ENCODE measurements at places on chromosomes 12 and 14.

DNA sequence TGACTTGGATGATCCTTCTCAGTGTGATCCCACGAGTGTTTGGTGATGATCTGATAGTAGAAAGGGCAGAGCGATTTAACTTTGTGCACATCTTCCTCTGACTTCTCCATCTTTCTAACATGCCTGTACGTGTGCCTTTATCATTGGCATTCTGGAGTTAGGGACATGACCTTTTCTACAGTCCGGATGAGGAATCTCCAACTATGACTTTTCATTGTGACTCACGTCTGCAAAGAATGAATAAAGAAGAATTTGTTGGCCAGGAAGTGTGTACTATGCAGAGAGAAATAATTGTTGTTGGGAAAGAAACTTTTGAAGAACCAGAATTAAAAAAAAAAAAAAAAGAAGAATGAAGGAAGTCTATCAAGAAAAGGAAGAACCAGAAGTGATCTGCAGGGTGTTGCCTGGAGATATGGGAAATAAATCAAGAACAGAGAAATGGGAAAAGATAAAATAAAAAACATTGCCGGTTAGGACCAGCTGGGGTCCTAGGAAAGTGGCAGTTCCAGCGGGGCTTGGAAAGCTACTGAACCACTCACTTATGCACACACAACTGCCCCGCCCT lies 25.3 kb downstream of the PPFIBP1 start:
- DNase-seq, result no peak

DNA sequence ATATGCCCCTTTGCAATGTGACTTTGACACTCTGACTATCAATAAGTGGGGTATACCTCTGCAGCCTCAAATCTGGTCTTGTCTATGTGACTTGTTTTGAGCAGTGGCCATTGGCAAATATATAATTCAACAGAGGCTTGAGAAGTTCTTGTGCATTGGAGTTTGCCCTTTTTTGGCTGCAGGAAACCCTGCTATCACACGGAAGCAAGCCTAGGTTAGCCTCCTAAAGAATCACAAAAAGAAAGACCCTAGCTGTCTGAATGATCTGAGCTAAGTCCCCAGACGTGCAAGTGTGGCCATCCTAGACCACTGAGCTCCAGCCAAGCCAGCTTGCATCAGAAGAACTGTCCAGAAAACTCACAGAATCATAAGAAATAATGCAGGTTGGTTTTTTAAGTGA lies 31.8 kb upstream of the PARP11 start:
- DNase-seq, result no peak

GRCh38 chr12:127075981-127076380 lies 1191.0 kb upstream of the TMEM132C start:
- no peak for DNase-seq

- DNase-seq, result peak; percentile 73
Measured at GRCh38 chr14:73237219-73237785, at the start of gene PAPLN. PAPLN (plus strand) TSS chr14:73237506; CDS start chr14:73239779, 2,273 bp downstream.

DNA sequence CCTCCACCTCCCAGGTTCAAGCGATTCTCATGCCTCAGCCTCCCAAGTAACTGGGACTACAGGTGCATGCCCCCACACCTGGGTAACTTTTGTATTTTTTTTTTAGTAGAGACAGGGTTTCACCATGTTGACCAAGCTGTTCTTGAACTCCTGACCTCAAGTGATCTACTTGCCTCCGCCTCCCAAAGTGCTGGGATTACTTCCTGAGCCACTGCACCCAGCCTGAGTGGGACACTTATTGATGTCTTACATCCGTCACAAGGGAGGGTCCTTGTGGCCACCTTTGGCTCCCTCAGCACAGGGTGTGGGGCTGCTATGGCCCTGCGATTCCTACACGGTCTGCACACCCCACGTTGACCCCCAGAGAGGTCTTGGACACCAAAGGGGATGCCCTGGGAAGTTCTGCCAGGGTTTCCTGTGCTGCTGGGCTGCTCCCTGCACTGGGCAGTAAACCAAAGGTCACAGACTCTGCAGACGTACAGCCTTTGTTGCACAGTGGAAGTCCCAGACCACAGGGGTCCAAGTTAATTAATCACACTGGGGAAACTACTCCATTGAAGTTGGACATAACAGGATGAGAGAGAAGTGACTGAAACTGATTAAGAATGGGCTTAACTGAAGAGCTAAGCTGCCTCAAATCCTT lies 95.7 kb downstream of the SAMD4A start:
- no peak for DNase-seq

DNA sequence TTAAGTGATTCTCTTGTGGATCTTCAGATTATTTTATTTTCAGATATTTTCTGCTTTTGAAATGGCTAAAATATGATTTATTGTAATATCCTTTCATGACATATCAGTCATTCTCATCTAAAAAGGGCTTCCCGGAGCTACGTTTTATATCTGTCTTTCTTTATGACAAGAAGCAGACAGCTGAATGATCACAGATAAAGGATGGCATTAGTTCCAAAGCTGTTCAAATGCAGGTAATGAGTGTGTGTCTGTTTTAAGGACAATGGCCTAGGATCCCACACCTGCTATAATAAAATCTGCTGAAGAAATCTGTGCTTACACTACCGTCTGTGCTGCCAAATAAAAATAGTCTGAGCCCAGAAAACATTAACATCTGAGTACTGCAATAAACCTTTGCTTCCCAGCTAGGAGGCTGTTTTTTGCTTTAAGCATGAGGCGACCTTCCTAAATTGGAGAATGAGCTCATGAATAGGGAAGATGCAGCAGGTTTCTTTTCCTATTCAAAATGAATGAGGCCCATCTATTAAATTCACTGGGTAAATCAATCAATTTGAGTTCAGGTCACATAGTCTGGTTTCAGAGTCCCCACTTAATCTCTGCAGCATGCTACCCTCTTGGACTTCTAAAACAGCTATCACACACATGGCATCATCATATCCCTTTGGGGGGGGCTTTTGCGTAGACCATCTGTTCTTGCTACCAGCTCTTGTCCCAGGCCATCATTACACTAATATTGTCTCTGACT lies 498.5 kb downstream of the NELL2 start:
- no peak for DNase-seq
